CD4-positive, alpha-beta T cell treated with Interleukin-15 for 4 hours (primary cell): ENCODE measurements at places on chromosomes 12 and 14.

DNA sequence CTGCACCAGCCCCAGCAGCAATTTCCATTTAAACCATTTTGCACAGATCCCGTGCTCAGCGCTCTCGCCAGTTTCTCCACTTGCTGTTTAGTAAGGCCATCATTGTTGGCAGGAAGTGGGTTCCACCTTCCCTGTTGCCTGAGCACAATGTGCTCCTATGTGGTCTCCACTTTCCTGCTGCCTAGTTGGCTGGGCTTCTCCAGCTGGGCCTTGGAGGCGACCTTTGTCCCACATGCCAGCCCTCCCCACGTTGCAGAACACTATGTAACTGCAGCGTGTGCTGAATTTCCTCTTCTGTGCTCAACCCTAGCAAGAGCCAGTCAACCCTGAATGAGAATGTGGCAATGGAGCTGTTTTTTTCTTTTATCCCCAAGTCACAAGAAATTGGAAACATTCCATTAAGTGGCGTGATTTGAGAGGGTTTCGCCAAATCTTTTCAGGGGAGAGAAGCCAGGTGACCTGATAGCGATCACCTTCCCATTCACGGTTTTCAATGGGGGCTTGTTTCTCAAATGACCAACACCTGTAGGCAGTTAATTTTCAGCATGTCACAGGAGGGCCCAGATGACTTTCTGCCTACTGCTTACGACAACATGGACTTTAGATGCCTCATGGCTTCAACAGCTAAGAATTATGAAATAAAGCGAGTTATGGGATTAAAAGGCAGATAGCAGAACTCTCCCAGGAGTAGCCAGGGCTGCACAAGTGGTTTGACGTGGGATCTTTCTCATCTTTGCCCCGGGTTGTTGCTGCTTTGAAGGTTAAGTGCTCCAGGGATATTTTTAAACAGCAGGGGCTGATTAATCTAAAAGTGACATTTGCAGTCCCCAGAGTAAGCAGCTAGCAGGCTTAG lies at the start of gene ACACB:
Gene ACACB, plus strand, starts transcription at position 830 of the 853 bp plus-strand sequence. CDS start 22,819 bp downstream, outside the sequence.
- no peak for DNase-seq

DNA sequence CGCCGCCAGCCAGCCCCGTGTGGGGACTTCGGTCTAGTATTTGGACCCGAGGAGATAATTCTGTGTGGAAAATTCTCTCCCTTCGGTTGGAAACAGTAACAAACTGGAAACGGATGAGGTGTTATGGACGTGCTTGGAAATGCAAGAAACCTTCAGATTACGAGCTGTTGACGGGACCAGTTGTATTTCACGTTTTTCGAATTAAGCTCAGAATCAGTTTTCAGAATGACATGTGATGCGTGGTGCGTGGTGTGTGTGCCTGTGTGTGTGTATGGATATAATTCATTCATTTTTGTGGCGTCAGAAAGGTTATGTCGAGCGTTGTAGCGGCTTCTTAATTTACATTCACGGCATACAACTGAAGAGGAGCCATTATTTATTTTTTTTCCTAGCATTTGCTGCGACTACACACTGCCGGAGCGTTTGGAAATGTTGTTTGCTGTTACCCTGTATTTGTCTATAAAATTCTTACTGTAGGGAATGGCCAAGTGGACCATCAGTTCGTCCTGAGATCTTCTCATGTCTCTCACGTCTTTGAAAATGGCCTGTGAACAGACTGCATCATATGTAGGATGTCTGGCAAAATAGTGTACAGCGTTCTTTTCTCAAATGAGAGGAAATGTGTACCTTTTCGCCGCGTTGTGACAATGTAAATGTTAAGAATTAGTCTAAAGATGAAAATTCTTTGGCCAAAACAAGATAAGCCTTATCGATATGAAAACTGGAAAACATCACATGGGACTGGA lies 1.3 kb downstream of the TRAF3 start:
- DNase-seq: peak; percentile 20

GRCh38 chr12:70106347-70106746 lies 136.9 kb upstream of the CNOT2 start:
- DNase-seq: no peak

GRCh38 chr12:71954083-71954778 lies 15.6 kb downstream of the TPH2 start:
- DNase-seq: no peak

GRCh38 chr12:49334681-49335080 lies 2.3 kb downstream of the C1QL4 start:
- no peak for DNase-seq

DNA sequence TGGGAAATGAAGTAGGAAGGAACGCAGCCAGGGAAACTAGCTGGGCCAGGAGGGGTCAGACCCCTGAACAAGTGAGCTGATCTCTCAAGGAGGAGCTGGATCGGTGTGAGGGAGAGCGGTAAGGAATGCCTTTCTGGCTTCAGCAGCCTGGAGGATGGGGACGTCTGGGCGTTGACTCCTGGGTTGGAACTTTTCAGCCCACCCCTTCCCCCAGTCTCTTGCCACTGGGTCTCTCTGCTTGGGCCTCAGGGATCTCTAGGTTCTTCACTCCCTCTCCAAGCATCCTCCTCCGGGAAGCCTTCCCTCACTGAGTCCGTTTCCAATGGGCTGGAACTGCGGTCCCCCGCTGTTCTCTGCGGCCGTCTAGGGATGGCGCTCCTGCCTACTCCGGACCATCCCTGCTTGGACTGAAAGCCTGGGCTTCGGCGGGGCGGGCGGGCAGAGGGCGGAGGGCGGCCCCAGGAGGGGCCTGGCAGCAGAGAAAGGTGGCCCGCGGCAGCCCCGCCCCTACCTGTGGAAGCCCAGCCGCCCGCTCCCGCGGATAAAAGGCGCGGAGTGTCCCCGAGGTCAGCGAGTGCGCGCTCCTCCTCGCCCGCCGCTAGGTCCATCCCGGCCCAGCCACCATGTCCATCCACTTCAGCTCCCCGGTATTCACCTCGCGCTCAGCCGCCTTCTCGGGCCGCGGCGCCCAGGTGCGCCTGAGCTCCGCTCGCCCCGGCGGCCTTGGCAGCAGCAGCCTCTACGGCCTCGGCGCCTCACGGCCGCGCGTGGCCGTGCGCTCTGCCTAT lies at the start of gene KRT7:
Gene KRT7, plus strand, starts transcription at position 570 of the 788 bp plus-strand sequence. Its CDS starts 54 bp downstream, at position 624.
- no peak for DNase-seq

DNA sequence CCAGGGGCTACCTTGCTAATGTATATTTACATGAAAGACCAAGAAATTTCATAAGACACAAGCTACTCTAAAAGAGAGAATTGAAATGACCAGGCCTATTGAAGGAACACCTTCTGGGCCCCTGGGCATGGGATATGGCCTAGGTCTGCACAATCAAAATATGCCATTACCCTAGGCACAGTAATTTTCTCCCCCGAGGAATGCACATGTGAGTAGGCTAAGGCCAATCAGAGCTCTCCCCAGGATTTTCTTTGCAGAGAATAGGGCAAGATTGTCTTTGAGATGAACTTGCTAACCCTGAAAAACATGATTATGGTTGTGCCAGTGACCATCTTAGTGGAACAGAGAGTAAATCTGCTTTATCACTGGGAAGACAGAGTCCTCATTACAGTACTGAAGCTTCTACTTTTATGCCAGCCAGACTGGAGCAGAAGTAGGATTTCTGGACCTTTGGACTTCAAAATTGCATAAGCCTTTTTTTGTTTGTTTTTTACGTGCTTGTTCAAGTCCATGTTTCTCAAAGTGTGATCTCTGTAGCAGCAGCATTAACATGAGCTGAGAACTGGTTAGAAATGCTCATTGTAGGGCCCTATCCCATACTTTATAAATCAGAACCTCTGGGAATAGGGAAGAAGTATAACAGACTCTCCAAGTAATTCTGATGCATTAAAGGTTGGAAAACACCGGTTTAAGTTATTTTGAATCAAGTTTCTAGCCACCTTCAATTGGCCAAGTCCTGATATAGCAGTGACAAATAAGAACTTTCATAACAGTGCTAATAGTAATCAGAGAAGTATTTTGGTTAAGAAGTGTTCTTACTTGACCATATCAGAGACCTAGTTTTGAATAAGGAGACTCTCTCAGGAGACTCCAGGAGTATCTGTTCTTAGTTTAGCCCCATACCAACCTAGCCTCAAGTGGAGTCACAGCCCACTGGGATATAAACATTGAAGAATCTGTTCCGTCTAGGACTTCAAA lies 112.9 kb downstream of the LMO3 start:
- DNase-seq: no peak

DNA sequence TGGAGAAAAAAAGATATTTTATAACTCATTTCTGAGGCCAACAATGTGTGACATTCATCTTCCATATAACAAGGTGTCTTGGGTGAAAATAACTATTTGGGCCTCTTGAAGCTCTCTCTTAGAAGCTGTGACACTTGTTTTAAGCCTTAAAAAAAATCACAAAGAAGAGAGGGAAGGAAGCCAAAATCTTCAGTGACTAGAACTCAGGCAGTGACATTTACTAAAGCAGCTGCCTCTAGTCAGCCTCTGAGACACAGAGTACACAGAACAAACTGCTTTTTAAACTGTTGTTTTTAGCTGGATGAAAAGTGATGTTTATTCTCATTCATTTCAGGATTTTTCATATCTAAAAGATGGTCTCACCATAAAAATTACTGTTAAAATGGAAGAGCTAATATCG lies 793.6 kb downstream of the GALC start:
- no peak for DNase-seq
